ENCODE measurements at places on chromosomes 5 and 9. TPM values are rescaled to one million over a fixed set of nuclear protein-coding genes. Genes with fewer than 3 reads are reported as not detected.

Gene BSPRY
- 8.8 TPM for total RNA-seq

Gene SPINK7
- total RNA-seq = not detected

DNA sequence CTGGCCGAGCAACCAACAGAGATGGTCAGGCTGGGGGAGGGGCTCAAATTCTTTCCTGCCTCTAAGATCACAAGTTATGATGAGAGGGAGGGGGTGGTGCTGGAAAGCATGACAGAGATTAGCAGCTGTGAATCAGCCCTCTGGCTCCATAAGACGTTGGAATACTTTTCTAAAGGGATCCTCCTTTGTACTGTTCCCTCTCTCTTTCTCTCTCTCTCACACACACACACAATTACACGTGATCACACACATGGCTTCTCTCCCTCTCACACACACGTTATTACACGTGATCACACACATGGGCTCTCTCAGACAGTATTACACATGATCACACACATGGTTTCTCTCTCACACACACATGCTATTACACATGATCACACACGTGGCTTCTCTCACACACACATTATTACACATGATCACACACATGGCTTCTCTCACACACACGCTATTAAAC is at the start of gene SLC45A2:
TSS of gene SLC45A2 (minus strand) at position 23 of the 454 bp plus-strand sequence. CDS start 110 bp downstream, outside the sequence.
- DNase-seq = no peak

Gene IGFBPL1
- 8.8 TPM for total RNA-seq

GRCh38 chr9:4119778-4120554 is 179.9 kb downstream of the GLIS3 start:
- DNase-seq = no peak

DNA sequence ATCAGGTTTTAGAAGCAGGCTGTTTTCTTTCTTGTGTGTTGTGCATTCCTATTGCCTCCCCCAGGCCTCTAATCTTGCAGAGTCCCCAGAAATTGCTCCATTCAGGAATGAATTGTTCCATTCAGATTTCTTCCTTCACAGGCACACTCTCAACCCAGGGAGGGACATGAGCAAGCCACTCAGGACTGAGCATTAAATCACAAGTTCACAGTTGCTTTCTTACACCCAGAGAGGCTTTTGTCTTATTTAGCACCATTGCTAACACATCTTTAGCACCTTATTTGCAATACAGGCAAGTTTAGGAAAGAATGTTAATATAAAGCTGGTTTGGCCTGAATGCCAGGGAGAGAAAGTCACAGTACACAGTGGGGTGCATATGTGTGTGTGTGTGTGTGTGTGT is 221.4 kb downstream of the RAB3C start:
- DNase-seq = no peak

- peak; percentile 66 for DNase-seq
These were observed 117.8 kb downstream of the PTTG1 start for GRCh38 chr5:160539431-160539830.

Gene NTRK2
- total RNA-seq = 0.46 TPM

DNA sequence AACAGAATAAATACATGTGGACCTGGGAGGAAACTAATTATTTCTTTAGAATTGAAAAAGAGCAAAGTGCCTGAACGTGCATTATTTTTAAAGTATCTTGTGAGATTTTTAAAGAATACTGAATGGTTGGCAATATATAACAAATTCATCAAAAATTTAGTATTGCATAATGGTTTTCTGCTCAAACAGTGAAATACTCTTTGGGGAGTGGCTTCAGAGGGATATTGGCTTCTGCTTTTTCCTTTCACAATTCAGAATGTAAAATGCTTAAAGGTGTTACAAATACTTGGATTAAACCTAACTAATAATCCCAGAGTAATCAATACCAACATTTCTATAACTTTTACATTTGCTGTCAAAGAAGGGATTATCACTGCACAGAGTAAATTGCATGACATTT is 379.3 kb upstream of the CHD1 start:
- no peak for DNase-seq

DNA sequence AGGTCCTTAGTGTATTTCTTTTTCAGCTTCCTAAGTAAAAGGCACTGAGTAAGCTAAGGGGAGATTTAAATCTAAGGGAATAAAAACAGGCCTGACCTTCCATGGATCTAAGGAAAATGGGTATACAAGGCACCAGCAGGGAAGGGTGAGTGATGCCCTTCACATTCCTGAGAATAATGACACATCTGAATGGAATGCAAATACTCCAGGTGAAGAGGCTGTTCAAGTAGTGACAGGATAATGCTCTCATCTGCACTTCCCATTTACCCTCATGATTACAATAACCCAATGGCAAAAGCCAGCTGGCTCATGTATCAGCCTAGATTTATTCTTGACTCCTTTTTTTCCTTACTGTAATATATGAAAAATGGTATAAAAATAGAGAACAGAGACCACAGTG is 216.2 kb upstream of the ACTBL2 start:
- peak; percentile 63 for DNase-seq

Measured in epithelial cell of proximal tubule (primary cell).